Skeletal muscle cell (primary cell): ENCODE measurements at places on chromosomes 11 and 22.

GRCh38 chr22:20130731-20131596 lies 640 bp upstream of the ZDHHC8 start:
- DNase-seq, result no peak

- no peak for DNase-seq
Observed at GRCh38 chr11:12864316-12865156, 144.6 kb upstream of the RASSF10 start.

DNA sequence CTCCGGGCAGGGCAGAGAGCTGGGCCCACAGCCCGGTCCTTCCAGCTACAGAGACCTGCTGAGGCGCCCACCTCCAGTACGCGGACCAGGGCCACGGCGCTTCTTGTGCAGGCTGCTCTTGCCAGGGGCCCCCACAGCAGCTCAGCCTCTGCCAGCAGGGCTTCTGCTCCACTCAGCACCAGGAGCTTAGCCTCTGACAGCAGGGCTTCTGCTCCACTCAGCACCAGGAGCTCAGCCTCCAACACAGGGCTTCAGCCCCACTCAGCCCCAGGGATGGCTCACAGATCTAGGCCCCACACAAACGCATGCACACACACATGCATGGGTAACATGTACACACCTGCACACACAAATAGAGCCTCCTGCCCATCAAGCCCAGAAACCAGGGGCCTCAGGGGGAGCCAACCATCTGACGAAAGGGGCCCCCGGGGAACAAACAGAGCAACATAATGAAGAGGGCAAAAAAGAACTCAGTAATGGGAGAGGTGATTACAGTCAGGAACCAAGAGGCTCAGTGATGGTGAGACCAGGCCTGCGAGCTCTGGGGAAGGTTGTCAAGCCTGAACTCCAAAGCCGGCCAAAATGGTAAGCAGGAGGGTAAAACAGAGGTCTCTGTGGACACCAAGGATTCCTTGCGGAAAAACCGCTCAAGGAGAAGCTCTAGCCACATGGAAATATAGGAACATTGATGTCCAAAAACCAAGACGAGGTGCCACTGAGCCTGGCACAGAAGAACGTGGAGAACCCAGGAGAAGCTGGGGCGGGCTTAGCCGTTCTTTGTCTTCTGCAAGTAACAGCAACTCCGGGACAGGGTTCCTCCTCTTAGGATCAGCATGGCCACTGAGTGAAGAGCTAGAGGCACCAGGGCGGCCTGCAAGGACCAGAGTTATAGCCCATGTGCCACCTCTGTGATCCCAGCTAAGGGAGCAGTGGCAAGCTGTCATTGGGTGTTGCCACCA lies 46.5 kb downstream of the GNB1L start:
- no peak for DNase-seq

DNA sequence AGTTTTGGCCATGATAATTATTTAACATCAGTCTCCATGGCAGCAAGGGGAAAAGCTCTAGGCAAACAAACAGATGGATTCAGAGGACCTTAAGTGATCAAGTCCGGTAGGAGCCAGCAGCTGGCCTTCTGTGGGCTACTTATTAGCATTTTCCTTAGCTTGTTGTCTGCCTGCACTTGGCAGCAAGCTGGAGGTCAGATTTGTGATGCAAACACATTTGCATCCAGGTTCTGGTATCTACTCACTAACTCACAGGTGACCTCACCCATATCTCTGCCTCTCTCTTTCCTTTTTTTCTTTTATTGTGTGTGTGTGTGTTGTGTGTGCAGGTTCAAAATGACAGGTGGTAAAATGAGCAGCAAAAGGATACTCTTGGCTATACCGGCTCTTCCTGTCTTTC lies 32.3 kb downstream of the ARHGAP42 start:
- no peak for DNase-seq

GRCh38 chr11:102155676-102156075 lies 45.4 kb downstream of the YAP1 start:
- DNase-seq, result no peak

DNA sequence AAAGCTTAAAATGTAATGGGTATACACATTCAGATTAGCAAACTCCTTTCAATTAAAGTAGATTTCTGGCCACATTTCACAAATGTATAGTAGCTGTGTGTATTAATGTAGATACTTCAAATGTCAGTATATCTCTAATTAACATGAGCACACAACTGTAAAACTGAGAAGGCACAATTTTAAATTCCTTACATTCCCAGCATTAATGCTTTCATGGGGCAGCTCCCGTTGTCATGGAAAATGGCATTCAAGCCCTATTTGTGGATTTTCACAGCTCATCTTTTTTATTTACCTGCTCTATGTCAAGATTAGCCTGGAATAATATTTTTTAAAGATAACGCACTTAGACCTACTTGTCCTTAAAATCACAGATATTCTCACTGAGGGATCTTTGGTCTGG lies 113.6 kb upstream of the SOX6 start:
- DNase-seq, result no peak

DNA sequence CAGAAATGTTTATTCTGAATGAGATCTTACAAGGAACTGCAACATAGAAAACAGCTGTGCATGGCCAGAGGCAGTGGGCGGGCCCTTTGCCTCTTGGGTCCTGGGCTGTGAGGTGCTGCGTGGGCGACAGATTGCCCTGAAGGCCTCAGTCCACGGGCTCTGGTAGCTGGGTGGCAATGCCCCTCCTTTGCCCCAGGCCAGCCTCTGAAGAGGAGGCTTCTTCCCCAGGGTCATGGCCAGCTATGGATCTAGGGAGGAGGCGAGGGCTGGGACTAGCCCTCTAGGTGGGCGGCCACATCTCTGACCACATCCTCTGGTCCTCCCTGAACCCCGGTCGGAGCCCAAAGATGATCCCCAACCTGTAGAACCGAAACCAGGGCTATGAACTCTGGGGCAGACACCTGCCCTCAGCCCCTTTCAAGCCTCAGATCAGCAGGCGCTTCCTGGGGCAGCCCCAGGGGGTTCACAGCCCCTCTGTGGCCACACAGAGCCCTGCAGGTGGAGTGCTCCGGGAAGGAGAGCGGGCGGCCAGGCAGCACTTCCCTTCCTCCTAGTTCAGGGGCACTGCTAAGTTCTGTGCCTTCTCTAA lies 6.6 kb upstream of the CDC42BPG start:
- no peak for DNase-seq

GRCh38 chr11:130801333-130802122 lies 114.8 kb downstream of the SNX19 start:
- no peak for DNase-seq

- no peak for DNase-seq
Observed at GRCh38 chr11:64359712-64360445, 917 bp downstream of the RPS6KA4 start.

- DNase-seq, result no peak
Observed at GRCh38 chr22:29072193-29072978, 449 bp upstream of the KREMEN1 start.

DNA sequence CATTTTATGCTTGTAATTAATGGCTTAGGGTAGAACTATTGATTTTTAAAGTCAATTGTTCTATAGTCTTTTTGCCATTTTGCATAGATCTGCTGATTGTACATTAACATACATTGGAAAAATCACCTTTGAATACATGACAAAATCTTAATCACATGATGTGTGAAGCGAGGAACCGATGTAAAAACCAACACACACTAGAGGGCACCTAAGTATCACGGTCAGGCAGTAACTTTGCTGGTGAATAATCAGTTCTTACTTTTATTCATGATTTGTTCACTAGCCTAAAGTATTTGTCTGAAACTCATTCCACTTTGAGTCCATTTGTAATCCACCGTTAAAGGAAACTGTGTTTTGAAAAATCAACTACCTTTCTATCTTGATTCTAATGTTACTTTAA lies 28.2 kb downstream of the JHY start:
- DNase-seq, result no peak

- DNase-seq, result no peak
Observed at GRCh38 chr11:16925561-16926065, 88.6 kb downstream of the PLEKHA7 start.
